Activated CD4-positive, alpha-beta T cell treated with anti-CD3 and anti-CD28 coated beads for 36 hours (primary cell): ENCODE measurements at places on chromosomes 2 and 18. TPM values are rescaled to one million over a fixed set of nuclear protein-coding genes. Genes with fewer than 3 reads are reported as not detected.

GRCh38 chr2:237490009-237490711 lies 3.1 kb downstream of the MLPH start:
- DNase-seq = no peak
- no peaks in the 10 kb centered on the region for H3K4me1 ChIP-seq
- peaks cover 4% of the 10 kb centered on the region for H3K36me3 ChIP-seq
- H3K4me3 ChIP-seq = no peak overlapping the region
- no peak overlapping the region for H3K27ac ChIP-seq
- H3K27me3 ChIP-seq = peaks cover 41% of the 10 kb centered on the region

- H3K36me3 ChIP-seq = peaks cover 13% of the 10 kb centered on the region
- peaks cover 86% of the 10 kb centered on the region for H3K4me1 ChIP-seq
- peak; percentile 54 for DNase-seq
- H3K27me3 ChIP-seq = no peaks in the 10 kb centered on the region
- peak overlapping the region; percentile 85 for H3K27ac ChIP-seq
Observed at GRCh38 chr2:162058973-162059668, 14.9 kb downstream of the DPP4 start.

DNA sequence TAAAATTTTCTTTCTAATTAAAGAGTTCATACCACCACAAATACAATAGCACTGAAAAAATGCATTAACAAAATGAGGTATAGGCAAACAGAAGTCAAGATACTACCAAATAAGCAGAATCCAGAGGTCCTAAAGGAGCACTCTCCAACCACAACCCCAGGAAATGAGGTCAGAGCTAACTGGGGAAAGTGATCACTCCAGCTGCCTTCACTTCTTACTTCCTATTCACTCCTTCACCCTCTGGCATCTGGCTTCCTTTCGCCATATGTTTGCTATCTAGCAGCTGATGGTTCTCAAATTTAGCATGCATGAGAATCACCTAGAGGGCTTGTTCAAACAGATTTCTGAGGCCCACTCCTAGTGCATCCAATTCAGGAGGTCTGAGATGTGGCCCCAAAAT lies 212.6 kb upstream of the ACVR2A start:
- no peak for DNase-seq
- H3K27ac ChIP-seq = no peak overlapping the region
- peaks cover 52% of the 10 kb centered on the region for H3K4me1 ChIP-seq
- no peak overlapping the region for H3K4me3 ChIP-seq
- no peaks in the 10 kb centered on the region for H3K27me3 ChIP-seq
- no peaks in the 10 kb centered on the region for H3K36me3 ChIP-seq

GRCh38 chr2:181876614-181877063 lies 14.9 kb upstream of the ITPRID2 start:
- H3K36me3 ChIP-seq = no peaks in the 10 kb centered on the region
- H3K4me3 ChIP-seq = no peak overlapping the region
- H3K4me1 ChIP-seq = no peaks in the 10 kb centered on the region
- DNase-seq = no peak
- H3K27ac ChIP-seq = no peak overlapping the region

GRCh38 chr2:232478571-232479340 lies 8.9 kb downstream of the ECEL1 start:
- H3K4me3 ChIP-seq = no peak overlapping the region
- no peaks in the 10 kb centered on the region for H3K4me1 ChIP-seq
- H3K36me3 ChIP-seq = no peaks in the 10 kb centered on the region
- no peak for DNase-seq
- peaks cover 6% of the 10 kb centered on the region for H3K27me3 ChIP-seq

DNA sequence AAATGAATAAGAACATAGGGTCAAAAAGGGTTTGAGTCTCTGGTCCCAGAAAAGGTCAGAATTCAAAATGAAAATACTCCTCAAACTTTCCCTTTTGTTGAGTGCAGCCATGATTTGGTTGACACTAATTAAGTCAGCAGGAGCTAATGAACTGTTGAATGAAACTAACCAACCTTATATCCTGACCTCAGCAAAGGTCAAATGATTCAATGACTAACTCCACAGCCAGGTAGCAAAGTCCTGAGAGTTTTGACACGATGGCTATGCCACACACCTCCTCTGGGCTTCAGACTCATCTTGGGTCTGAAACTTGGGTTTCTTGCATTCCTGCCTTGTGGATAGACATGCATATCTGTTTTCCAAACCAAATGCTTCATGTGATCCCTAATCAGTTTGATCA lies 172.3 kb downstream of the INO80D start:
- no peaks in the 10 kb centered on the region for H3K36me3 ChIP-seq
- H3K4me3 ChIP-seq = no peak overlapping the region
- H3K4me1 ChIP-seq = no peaks in the 10 kb centered on the region
- DNase-seq = no peak
- no peak overlapping the region for H3K27ac ChIP-seq

- DNase-seq = no peak
- H3K4me3 ChIP-seq = no peak overlapping the region
- H3K27ac ChIP-seq = no peak overlapping the region
- peaks cover 12% of the 10 kb centered on the region for H3K27me3 ChIP-seq
Observed at GRCh38 chr18:59820663-59821062, 79.1 kb upstream of the PMAIP1 start.

GRCh38 chr18:37552286-37552685 lies 13.3 kb downstream of the CELF4 start:
- no peaks in the 10 kb centered on the region for H3K4me1 ChIP-seq
- no peak for DNase-seq
- no peak overlapping the region for H3K4me3 ChIP-seq
- peaks cover 2% of the 10 kb centered on the region for H3K27me3 ChIP-seq

GRCh38 chr18:31920277-31920676 lies 22.7 kb downstream of the TRAPPC8 start:
- peaks cover 23% of the 10 kb centered on the region for H3K36me3 ChIP-seq
- no peak for DNase-seq
- H3K4me3 ChIP-seq = no peak overlapping the region
- H3K4me1 ChIP-seq = peaks cover 5% of the 10 kb centered on the region

GRCh38 chr18:63708650-63709049 lies 5.9 kb downstream of the SERPINB11 start:
- H3K27me3 ChIP-seq = peaks cover 3% of the 10 kb centered on the region
- no peaks in the 10 kb centered on the region for H3K36me3 ChIP-seq
- no peak for DNase-seq
- no peak overlapping the region for H3K4me3 ChIP-seq
- no peaks in the 10 kb centered on the region for H3K4me1 ChIP-seq

DNA sequence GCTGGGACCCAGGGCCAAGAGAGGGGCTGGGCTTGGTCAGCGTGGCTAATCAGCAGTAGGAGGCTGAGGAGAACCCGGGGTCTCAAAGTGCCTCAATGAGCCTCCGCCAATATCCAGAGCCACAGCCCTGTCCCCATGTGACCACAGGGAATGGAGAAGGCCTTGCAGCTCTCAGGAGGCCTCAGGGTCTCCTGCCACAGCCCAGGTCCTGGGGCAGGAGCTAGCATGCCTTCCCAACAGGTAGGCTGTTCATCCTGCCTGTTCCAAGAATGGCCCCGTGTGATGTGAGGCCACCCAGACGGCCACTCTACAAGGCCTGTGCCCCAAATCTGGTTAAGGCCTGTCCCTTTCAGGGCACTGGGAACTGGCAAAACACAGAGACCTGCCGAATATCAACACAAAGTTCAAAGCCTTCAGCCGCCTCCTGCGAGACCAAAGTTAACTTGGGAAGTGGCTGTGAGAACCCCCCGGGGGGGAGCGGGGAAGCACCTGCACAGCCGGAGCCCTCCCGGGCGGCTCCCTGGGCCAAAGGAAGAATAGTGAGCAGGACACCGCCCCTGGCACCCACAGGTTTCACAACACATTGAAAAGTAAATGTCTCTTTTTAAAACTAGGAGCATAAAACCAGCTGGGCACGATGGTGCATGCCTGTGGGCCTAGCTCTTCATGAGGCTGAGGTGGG lies 4.5 kb upstream of the LIMS2 start:
- H3K27me3 ChIP-seq = peaks cover 22% of the 10 kb centered on the region
- no peak overlapping the region for H3K27ac ChIP-seq
- no peaks in the 10 kb centered on the region for H3K36me3 ChIP-seq
- H3K4me1 ChIP-seq = peaks cover 4% of the 10 kb centered on the region
- no peak for DNase-seq
- H3K4me3 ChIP-seq = no peak overlapping the region

DNA sequence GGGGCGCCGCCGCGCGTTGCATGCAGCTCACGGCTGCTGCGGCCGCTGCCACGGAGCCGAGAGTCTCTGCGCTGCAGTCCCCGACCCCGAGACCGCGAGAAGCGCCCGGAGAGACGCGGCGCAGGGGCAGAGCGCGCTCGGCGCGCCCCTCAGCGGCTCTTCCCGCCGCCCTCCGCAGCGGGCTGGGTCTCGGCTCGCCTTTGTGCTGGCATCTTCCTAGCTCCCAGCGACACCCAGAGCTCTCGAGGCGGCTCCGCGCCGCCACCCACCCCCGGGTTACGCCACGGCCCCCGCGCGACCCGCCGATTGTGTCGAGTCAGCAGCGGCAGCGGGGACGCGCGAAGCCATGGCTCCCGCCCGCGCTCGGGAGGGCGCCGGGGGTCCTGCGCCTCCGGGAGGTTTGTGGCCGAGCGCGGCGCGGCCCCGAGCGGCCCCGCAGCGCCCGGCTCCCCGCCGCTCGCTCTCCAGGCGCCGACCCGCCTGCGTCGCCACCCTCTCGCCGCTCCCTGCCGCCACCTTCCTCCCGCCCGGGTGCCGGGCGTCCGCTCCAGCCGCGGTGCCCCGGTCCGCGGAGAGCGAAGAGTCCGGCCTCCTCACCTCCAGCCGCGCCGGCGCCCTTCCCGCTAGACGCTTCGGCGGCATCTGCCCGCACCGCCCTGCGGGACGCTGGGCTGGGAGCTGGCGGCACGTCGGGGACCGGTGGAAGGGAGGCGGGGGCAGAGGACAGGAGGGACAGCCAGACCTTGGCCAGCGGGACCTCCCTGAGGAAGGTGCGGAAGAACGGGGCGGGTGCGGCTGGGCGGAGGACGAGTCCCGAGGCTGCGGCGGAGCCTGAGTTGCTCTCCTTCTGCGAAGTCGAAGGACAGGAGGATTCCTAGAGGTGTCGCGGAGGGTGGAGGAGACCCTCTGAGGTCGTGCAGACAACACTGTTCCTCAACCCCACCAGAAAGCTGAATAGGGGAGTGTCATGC lies 46.3 kb upstream of the CCDC150 start:
- peaks cover 7% of the 10 kb centered on the region for H3K4me1 ChIP-seq
- peak within 1 kb of the TSS; percentile 63 for H3K4me3 ChIP-seq
- DNase-seq = peak; percentile 46
- no peaks in the 10 kb centered on the region for H3K36me3 ChIP-seq
- H3K27ac ChIP-seq = no peak within 1 kb of the TSS
- H3K27me3 ChIP-seq = peaks cover 61% of the 10 kb centered on the region

DNA sequence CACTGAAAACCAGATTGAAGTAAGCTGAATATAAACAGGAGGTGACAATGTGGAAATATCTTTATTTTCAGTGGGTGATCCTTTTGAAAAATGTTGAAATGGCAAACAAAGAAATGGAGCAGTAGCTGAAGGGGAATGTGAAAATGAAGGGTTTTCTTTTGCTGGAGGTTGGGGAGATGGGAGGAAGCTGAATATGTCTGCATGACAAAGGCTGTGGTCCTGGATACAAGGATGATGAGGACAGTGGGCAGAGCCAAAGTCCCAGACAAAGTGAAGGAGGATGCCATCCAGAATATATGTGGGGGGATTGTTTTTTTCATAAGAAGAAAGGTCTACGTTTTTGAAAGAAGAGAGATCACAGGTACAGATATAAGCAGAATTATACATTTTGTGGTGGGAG lies 6.7 kb downstream of the ALS2 start:
- no peak overlapping the region for H3K4me3 ChIP-seq
- H3K27me3 ChIP-seq = no peaks in the 10 kb centered on the region
- H3K4me1 ChIP-seq = peaks cover 16% of the 10 kb centered on the region
- peaks cover 3% of the 10 kb centered on the region for H3K36me3 ChIP-seq
- no peak overlapping the region for H3K27ac ChIP-seq
- DNase-seq = no peak

DNA sequence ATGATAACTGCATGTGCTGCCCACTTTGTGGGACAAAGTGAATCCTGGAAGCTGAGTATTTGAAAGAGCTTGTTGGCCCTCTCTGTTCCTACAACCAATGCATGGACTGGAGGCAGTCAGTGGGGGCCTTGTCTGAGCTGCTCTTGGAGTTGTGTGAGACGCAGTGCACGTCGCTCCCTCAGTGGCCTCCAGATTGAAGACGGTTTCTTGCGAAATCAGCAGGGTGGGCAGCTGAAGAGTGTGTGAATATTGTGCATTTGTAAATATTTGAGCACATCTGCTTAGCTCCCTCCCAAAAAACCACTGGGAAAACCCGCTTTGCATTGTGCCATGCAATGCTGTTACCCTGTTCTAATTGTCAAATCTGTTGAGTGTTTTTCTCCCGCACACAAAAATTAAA lies 782.8 kb downstream of the PLCL1 start:
- H3K27ac ChIP-seq = no peak overlapping the region
- H3K36me3 ChIP-seq = no peaks in the 10 kb centered on the region
- DNase-seq = no peak
- H3K4me1 ChIP-seq = no peaks in the 10 kb centered on the region

DNA sequence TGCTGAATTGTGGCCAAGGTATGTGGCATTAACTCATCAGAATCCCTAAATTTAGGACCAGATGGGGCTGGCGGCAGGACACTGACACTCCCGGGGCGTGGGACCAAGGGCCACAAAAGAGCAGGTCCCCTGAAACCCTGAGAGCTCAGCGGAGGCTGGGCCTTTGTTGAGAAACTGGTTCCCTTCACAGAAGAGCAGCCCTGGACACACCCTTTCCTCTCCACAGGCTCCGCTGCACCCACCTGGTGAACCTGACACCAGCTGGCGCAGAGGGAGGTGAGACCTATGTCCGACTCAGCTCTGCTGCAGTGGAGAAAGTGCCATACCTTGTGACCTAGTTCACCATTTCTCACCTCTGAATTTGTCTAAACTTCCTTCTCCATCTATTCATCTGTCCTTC lies 119.5 kb downstream of the RTP5 start:
- H3K36me3 ChIP-seq = no peaks in the 10 kb centered on the region
- no peak overlapping the region for H3K4me3 ChIP-seq
- DNase-seq = no peak
- H3K27me3 ChIP-seq = no peaks in the 10 kb centered on the region
- peaks cover 10% of the 10 kb centered on the region for H3K4me1 ChIP-seq

GRCh38 chr2:102848366-102848839 lies 86.6 kb downstream of the TMEM182 start:
- H3K27me3 ChIP-seq = peaks cover 10% of the 10 kb centered on the region
- no peak overlapping the region for H3K4me3 ChIP-seq
- H3K36me3 ChIP-seq = no peaks in the 10 kb centered on the region
- H3K27ac ChIP-seq = no peak overlapping the region
- DNase-seq = peak; percentile 25
- H3K4me1 ChIP-seq = no peaks in the 10 kb centered on the region

GRCh38 chr2:109059474-109060165 lies 69.4 kb upstream of the SH3RF3 start:
- H3K4me1 ChIP-seq = peaks cover 38% of the 10 kb centered on the region
- H3K36me3 ChIP-seq = no peaks in the 10 kb centered on the region
- H3K27ac ChIP-seq = no peak overlapping the region
- H3K4me3 ChIP-seq = no peak overlapping the region

UGT1A8 gene
- total RNA-seq = not detected

CTNNA2 gene
- total RNA-seq = not detected

SGPP2 gene
- total RNA-seq = 12.1 TPM

CHRNG gene
- total RNA-seq = not detected

CRYBA2 gene
- total RNA-seq = not detected

AMER3 gene
- total RNA-seq = not detected

IL18R1 gene
- total RNA-seq = 22.4 TPM
